ENCODE measurements at places on chromosomes 4 and X.

GRCh38 chrX:39260965-39261364 is 459.7 kb downstream of the MID1IP1 start:
- DNase-seq = no peak

DNA sequence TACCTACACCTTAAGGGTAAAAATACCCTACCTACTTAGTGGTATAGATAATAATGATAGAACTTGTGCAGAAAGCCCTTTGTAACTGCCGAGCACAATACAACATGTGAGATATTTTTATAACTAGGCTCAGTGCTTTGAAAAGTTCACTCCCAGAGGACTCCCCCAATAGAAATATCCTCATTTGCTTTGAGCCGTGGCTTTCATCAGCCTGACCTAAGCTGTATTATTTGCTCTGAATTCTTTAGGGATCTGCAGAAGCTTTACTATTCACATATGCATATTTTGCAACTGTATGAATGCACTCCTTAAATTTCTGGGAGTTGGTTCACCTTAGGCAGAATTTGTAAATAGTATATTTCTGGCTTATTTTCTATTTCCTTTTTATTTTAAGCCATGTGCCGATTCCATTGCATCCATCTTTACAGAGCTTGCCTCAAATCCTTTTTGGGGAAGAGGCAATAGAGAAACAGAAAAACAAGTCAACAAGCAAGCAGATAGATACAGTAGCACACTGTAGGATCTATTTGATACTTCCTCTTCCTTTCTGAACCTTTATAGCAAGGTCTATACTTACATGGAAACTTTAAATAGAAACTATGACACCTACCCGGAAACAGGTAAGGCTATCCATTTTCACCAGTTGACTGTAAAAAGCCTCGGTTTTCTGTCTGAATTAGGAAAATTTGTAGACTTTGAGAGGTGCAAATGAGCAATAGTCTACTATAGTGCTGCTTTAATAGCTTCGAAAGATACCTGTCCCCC is 242.5 kb upstream of the VCX3A start:
- no peak for DNase-seq

- no peak for DNase-seq
Observed at GRCh38 chr4:80255329-80256095, 11.0 kb upstream of the FGF5 start.

- DNase-seq = no peak
Observed at GRCh38 chrX:69424161-69424560, 80.0 kb upstream of the NALF2 start.

DNA sequence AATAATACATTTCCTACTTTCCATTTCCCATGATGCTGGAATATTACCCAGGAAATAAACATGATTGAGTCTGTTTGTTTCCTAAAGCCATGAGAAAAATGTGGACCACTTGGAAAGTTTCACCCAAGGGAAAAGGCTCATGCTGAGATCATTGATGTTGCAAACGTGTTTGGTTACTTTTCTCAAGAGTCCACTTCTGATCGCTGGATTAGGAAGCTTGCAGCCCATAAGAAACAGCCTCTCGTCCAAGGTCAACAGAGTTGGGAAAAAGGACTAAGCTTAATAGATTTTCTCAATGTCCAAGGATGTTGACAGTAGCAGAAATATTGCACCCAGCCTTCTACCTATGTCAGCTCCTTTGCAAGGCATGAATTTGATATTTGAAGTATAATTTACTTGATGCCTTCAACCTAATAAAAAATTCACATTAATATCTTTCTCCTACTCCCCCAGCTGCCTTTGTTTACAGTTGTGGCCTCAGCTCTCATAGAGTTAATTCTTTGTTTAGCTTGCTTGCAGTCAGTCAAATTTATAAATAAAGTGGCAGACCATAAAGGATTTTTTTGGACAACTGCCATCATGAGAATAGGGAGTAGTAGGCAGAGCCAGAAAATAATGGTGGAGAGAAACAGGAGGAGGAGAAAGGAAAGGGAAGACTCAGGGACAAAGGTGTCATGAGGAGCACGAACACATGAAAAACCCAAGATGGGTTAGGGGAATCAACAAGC is 65.6 kb upstream of the BLTP1 start:
- DNase-seq = no peak

DNA sequence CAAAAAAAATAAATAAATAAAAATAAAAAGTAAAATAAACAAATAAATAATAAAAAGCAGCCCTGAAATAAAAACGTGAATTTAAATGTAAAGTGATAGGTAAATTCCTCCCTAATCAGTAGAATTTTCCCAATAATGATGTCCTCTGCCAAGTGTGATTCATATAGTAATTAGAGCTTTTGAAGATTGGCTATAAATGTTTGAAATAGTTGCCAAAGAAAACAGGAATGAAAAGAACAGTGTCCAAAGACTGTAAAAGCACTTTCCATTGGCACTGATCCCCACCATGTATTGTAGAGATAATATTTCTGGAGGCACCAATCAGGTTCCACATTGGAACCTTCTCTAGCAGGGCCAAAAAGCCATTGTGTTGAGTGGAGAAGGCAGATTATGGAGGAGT is 25.9 kb upstream of the SMARCAD1 start:
- peak; percentile 2 for DNase-seq

GRCh38 chr4:54032558-54033135 is 31.8 kb downstream of the CHIC2 start:
- no peak for DNase-seq

DNA sequence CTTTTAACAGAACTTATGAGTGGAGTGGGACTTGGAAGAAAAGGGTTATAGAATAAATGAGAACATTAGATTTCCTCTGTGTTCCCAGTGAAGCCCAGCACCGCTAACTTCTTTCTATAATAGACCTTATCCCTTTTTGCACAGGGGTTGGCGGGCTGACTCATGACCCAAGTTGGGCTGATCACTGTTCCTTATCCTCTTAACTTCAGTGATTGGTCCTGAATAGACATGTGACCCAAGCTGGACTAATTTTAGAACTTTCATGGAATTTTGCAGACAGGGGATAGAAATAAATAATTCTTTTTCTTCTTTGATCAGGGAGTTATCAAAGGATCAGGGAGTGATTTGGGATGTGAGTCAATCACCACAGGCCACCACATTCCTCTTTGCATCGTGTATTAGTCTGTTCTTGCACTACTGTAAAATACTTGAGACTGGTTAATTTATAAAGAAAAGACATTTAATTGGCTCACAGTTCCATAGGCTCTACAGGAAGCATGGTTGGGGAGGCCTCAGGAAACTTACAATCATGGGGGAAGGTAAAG is 75.9 kb downstream of the UCHL1 start:
- DNase-seq = no peak

- DNase-seq = no peak
Observed at GRCh38 chrX:154603438-154604430, 15.3 kb downstream of the CTAG1B start.

- DNase-seq = no peak
Observed at GRCh38 chrX:11210415-11210801, 82.8 kb upstream of the AMELX start.

- no peak for DNase-seq
Observed at GRCh38 chr4:98833384-98833783, 95.5 kb downstream of the EIF4E start.

DNA sequence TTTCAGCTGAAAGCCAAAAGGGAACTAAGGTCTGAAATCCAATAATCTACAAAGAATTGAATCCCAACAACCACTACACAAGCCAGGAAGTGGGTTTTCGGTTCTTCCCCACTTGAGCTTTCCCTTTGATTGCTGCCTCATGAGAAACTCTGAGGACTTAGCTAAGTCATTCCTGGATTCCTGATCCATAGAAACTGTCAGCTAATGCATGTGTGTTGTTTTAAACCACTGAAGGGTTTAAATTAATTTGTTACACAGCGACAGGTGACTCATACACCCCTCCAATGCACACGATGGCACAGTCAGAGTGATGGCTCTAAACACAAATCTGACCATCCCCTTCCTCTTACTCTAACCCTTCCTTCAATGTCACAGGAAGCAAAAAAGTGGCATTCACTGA is 282.9 kb downstream of the RAB28 start:
- no peak for DNase-seq

DNA sequence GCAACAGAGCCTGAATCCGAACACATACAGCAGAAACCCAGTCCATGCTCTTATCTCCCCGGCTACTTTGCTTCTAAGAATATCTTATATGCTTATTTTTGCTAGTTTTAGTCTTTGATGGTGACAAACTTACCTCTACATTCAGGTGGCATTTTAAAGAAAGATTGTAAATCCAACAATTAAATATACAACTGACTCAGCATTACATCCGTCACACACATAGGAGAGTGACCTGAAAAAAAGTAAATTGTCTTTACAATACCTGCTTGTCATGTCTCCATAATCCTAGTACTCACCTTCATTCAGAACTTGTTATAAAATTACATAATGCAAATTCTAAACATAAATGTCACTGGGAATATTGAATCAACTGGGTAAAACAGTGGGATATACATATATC is 30.6 kb upstream of the BMP3 start:
- DNase-seq = no peak

GRCh38 chrX:40581336-40581920 is 658 bp downstream of the ATP6AP2 start:
- no peak for DNase-seq

- no peak for DNase-seq
Observed at GRCh38 chrX:627510-627981, 3.0 kb upstream of the SHOX start.

- no peak for DNase-seq
Observed at GRCh38 chr4:88027611-88028608, 20.5 kb downstream of the PKD2 start.

DNA sequence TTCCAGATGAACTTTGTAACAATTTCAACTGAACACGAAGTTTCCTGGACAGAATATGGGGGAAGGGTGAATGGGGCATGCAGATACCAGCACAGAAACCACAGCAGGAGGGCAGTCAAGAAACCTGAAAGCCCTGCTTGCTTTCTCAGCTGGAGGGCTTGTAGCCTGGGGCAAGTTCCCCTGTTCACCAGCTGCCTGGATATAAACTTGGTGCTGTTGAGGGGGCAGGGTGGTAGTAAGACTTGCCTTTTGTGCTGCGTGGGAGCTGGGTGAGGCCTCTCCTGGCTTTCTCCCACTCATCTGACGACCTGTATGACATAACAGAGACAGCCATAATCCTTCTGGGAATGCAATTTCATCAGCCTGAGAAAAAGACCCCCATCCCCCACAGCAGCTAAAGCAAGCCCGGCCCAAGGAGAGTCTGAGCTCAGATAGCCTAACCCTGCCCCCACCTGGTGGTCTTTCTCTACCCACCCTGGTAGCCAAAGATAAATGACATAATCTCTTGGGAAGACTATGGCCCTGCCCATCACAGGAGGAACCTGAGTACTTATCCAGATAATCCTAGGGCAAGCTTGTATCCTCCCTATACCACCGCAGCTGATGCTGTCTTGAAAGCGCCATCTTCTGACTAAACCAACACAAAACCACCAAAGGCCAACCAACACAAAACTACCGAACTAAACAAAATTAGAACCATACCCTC is 234.3 kb downstream of the LAS1L start:
- no peak for DNase-seq

- no peak for DNase-seq
Observed at GRCh38 chr4:3685081-3685645, 81.0 kb upstream of the ADRA2C start.

DNA sequence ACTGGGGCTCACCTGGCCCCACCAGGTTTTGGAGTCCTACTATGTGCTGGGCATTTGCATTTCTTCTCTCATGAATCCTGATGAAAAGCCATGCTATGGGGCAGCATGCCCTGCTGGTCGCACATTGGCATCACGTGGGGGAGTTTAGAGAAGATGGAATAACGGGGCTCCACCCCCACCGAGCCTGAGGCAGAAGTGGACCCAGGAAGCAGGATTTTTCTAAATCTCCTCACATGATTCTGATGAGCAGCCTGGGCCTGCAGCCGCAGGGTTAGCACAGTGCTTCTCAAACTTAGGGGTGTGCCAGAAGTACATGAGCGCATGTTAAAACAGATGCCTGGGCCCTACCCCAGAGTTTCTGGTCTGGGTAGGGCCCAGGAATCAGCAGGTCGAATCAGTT is 4.6 kb upstream of the SORCS2 start:
- no peak for DNase-seq

GRCh38 chr4:97548943-97549583 is 594.2 kb downstream of the STPG2 start:
- DNase-seq = no peak

- no peak for DNase-seq
Observed at GRCh38 chrX:3076416-3076991, 35.2 kb downstream of the ARSF start.

DNA sequence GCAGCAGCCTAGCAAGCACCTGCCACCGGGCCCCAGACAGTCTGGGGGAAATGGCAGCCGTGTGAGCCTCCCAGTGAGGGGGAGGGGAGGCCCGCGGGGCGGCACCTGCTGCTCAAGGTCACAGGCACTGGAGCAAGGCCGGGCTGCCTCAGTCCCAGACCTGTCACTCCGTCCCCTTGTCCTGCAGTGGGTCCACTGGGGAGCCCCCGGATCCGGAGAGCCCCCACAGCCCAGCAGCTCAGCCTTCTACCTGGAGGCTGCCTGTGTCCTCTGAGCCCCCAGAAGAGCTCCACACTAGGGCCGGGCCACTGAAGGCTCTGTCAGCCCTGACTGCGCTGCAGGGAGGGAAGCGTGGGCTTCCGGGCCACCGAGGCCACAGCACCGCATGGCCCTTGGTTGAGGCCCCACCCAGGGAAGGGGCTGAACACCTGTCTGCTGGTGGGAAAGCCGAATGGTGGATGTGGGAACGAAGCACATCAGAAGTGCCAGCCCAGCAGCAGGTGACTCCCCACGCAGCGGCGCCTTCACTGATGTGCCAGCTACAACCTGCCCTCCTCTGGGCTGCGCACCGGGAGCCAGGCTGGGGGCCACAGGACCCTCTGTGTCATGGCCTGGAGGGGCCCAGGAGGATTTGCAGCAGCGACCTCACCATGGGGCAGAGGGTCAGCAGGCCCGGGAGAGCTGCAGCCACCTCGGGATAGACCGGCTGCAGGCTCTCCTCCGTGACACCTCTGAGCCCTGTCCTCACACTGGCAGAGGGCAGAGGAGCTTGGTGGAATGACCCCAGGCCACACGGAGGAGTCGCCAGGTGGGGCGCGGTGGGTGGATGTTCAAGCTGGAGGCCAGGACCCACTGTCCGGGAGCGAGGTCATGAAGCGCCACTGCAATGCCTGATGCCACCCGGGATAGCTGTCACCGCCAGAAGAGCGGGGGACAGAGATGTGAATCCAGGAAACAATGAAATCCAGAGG is 35.0 kb upstream of the MXD4 start:
- DNase-seq = no peak
